GM12891 (cell line): ENCODE measurements at places on chromosomes 3 and 15.

DNA sequence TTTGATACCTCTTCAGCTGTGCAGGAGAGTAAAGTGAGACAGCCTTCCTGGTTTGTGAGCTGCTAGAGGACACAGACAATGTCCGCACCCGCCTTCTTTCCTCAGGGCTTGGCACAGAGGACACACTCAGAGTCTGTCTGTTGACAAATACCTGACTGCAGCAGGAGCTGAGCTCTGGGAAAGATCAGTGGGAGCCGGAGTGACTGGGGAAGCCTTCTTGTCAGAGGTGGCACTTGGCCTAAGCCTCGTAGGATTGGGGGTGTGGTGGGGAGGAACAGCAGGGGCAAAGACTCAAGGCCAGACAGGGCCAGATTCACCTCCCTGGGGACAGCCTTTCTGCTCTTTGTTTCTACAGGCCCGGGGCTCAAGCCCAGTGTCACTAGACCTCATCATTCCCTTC lies 3.3 kb upstream of the IL17RC start:
- no peak for DNase-seq

- DNase-seq = no peak
Measured at GRCh38 chr3:37173806-37174205, 576 bp downstream of the LRRFIP2 start.

GRCh38 chr3:111781561-111782446 lies 77.3 kb upstream of the PHLDB2 start:
- no peak for DNase-seq

DNA sequence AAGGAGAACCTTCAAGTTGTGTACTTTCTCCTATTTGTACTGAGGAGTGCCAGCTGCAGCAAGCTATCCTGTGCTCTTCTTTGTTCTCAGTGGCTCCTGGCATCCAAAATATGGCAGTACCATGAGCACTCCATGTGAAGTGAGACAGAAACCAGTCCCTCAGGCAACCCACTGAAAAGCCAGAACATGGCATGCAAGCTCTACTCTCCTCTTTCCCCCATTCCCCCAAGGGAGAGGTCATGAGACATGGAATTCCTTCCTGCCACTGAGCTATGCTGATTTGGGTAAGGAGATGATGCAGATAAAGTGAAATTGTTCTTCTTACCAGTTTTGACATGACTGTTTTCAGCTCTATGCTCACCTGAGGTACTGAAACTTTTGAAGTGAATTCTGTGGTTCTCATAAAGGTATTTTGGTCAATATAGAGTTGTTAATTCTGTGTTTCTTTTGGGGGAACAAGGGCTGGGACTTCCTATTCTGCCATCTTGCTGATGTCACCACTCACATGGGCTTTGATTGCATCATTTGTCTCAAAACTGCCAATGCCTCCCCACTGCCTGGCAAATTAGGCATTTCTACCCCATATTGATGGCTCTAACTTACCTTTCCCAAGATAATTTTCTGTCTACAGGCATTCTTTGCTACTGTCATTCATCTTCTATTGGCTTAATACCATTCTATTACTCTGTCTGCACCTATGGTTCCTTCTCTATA lies 22.8 kb upstream of the CEP152 start:
- DNase-seq = no peak

- no peak for DNase-seq
Measured at GRCh38 chr3:79396595-79396994, 371.2 kb downstream of the ROBO1 start.

DNA sequence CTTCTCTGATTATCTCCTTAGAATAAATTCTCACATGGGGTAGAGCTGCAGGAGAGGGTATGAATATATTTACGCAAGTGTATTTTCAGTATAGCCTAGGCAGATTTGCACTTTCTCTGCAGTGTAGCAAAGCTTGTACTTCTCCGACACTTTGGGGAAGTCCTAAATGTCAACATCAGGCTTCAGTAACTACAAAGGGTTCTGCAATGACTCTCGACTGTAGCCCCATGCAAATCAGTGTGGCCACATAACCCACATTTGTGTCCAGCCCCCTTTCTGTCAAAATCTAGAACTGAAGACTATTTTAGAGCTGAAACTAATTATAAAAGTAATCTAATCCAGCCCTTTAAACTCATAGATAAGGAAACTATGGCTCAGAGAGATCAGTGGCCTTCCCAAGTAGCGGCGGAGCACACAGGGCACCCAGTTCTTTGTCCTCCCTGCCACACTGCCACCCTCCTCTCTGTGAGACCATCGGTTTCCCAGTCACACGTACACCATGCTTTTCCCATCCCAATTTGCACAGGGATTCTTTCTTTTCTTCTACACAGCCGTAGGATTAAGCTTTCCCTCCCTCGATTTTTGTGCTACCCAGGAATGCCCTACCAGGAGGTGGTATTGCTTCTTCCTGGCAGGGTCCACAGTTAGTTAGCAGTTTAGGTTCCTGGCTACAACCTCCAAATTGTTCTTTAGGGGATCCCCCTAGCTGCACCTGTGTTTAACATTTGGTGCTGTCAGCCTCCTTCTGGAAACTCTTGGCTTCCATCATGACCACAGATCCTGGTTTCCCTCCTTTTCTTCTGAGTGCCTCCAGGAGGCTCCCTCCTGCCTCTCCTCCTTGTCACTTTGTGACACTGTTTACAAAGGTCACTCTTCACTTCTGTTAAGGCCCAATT lies 22.9 kb downstream of the MRAS start:
- peak; percentile 56 for DNase-seq

DNA sequence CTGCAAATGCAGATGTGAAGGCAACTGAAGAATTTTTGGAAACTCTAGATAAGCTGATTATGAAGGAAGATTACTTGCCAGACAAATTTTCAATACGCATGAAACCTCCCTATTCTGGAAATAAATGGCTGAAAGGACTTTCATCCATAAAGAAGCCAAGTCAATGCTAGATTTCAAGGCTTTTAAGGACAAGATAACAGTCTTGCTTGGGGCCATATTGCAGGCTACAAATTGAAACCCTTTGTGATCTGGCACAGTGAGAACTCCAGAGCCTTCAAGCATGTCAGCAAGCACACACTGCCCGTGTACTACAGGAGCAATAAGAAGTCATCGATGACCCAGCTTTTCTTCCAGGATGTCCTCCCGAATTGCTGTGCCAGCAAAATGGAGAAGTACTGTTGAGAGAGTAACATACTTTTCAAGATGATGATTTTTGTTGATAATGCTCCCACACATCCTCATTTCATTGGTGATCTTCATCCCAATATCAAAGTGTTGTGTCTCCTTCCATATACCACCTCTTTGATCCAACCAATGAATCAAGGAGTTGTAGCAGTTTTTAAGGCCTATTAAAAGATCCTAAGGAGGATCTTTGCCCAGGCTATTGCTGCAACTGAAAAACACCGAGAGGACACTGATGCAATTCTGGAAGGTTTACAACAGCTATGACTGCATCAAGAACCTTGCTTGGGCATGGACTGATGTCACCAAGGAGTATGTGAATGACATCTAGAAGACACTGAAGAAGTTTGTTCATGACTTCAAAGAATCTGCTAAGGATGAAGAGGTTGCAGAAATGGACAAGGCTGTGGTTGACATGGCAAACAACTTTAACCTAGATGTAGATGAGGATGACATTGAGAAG lies 20.3 kb downstream of the CALML4 start:
- no peak for DNase-seq

DNA sequence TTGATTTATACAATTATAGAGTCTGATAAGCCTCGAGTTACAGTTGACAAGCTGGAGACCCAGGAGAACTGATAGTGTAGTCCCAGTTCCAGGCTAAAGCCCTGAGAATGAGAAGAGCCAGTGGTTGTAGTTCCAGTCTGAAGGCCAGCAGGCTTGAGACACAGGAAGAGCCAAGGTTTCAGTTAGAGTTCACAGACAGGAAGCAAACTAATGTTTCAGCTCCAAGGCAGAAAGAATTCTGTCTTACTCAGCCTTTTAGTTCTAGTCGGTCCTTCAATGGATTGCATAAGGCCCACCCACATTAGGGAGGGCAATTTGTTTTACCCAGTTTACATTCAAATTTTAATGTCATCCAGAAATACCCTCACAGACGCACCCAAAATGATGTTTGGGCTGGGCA lies 102.7 kb downstream of the CDIN1 start:
- DNase-seq = no peak

- no peak for DNase-seq
Measured at GRCh38 chr15:72737723-72738122, 45.8 kb downstream of the ADPGK start.

DNA sequence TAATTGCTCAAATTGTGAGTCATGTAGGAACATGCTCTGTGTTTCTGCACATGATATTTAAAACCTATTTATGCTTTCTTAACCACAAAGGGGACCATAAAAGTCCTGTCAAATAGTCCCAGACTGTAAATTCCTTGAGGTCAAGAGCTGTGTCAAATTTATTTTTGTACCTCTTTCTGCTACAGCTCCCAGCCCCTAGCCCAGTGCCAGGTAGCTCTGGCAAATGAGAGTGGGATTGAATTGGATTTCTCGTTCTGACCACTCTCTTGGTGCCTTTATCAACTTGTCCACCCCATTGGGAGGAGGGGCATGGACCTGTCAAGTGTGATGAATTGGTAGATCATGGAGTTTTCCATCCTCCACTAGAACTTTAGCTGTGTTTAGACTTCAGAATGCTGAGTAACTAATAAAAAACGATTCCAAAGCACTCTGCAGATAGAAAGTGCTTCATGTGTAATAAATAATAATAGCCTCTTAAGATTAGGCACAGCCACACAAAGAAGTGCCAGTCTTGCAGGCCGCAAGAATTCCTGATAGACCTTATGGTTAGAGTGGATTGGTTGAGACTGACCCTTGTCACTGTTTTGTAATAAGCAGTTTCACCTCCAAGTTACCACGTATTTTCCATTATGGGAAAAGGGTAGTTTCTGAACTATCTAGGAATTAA lies 120.4 kb downstream of the LPP start:
- DNase-seq = no peak

DNA sequence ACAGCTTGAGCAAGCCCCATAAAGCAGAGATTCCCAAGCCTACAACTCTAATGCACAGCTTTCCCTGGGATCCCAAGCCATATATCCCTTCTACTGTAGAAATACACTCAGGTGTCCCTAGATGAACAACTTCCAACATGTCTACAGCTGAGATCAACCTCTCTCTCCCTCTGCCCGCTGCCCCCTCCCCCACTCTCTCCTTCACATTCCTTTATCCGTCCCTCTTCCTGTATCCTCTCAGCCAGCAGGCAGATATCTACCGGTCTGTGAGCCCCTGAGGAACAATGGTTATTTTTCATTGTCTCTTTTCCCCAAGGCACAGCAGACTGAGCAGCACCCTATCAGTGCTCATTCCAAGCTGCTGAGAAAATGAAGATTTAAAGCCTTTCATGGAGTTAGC lies 138.6 kb downstream of the SUCLG2 start:
- no peak for DNase-seq

DNA sequence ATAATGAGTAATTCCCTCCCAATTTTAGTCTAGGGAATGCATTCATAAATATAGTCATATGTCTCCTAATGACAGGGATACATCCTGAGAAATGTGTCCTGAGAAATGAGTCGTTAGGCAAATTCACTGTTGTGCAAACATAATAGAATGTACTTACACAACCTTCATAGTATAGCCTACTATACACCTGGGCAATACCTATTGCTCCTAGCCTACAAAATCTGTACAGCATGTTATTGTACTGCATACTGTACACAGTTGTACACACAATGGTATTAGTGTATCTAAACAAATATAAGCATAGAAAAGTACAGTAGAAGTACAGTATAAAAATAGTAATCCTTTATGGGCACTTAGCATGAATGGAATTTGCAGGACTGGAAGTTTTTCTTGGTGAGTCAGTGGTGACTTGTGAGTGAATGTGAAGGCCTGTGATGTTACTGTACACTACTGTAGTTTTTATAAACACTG lies 6.6 kb downstream of the DTWD1 start:
- no peak for DNase-seq

- DNase-seq = peak; percentile 13
Measured at GRCh38 chr3:192409838-192410683, 317.3 kb downstream of the FGF12 start.

- no peak for DNase-seq
Measured at GRCh38 chr3:55823001-55823400, 335.9 kb upstream of the WNT5A start.

DNA sequence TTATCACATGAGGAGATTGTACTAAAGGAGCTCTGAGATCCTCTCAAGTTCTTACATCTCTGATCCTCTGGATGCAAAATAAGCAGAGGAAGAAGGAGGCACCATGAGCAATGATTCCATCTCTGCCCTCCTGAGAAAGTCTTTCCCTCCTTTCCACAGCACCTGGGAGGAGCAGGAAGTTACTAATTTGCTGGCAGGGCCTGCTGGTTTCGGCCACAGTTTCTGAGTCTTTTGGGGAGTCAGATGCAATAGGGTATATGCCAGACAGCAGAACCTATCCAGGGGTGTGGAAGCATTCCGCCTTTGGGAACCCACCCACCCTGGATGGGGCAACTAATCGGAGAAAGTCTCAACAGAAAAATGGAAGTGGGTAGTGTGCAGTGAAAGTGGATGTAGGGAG lies 38.5 kb upstream of the SPTSSB start:
- DNase-seq = no peak

GRCh38 chr3:188946351-188947240 lies 225.2 kb upstream of the TPRG1 start:
- DNase-seq = no peak

DNA sequence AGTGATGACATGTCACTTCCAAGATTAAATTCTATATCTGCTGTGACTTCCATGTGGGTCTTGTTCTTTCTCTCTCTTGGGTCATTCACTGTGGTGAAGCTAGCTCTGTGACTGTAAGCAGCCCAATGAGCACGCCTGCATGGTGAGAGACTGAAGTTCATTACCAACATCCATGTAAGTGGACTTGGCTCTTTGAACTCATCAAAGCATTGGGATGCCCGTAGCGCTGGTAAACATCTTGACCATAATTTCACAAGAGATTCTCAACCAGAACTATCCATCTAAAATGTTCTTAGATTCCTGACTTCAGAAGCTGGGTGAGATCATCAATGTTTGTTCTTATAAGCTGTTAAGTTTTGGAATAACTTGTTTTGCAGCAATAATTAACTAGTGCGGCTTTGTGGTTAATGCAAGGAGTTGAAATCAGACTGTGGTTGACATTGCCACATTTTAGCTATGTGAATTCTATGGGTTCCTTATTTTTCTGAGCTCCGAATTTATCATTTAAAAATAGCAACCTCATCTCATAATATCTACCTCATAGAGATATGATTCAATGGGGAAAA lies 31.6 kb upstream of the LRRC3B start:
- DNase-seq = no peak
